Suppressor macrophage (primary cell): ENCODE measurements at places on chromosomes 11 and 22.
A peak's percentile ranks its signal among the peaks of the same experiment; 100 is the strongest.

DNA sequence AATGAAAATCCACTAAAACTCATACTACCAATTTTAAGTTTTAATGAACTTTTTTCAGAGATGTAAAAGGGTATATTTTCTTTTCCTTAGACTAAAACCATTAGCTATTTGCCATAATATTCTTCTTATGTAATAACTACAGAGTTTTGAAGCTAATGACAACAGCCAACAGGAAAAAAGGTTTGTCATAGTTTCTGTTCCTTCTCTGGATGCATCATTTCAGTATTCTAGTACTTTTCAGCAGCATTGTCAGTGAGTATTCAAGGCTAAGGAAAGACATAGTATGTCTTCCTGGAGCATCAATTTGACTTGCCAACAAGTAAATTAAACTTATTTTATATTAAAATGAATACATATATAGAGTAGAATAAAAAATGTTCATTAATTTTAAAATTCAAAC, 166.0 kb downstream of the METTL15 start:
- no peak for DNase-seq

DNA sequence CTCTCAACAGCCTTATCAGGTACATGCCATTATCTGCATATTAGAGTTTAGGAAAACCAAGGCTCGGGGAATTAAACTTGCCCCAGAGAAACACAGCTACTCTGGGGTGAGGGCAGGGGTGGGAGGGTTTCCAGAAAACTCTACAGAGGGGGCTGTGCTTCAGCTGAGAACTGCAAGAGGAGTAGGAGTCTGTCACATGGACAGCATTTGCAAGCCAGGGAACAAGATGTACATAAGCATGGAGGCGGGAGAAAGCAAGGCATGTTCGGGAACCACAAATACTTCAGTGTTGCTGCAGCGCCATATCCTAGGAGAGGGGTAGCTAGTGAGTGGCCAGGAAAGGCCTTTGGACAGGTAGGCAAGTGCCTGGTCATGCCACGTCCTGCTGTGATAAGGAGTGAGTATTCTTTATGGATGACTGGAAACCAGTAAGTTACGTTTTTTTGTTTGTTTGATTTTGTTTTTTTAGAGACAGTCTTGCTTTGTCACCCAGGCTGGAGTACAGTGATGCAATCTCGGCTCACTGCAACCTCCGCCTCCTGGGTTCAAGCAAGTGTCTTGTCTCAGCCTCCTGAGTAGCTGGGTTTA, 57.2 kb downstream of the GRAMD1B start:
- no peak for DNase-seq

GRCh38 chr22:46636221-46637002, 16.2 kb downstream of the GRAMD4 start:
- DNase-seq = no peak

DNA sequence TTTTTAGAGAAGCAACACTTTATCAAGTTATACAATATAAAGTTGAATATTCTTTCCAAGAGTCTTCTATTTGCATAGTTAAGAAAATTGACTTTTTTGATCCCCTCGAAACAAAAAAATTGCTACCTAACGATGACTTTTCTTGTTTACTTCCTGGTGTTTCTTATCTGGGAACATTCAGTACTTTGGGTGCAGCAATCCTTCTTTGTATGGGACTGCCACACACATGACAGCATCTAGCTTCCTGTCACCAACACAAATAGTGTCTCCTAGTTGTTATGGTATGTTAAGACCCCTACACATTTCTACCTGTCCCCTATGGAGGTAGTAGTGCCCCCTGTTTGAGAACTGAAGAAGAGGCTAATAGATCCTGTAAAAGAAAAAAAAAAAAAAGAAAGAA, 841.7 kb upstream of the FAT3 start:
- no peak for DNase-seq

GRCh38 chr22:20469110-20469868, 26.3 kb downstream of the KLHL22 start:
- DNase-seq = no peak

GRCh38 chr22:46057246-46058090, 80.5 kb upstream of the WNT7B start:
- no peak for DNase-seq

DNA sequence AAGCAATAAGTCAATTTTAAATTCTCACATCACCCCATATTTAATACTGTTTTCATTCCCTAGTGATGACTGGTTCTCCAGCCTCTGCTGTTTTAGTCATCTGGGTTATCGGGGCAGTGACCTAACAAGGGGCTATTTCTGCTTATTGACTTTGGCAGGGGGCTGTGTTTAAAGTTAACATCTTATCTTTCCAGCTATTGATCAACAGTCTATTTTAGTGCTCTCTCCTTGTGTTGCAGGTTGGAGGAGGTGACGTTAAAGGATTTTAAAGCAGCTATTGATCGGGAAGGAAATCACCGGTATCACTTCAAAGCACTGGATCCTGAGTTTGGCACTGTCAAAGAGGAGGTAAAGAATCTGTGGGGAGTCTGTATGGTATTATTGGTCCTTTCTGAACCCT, 7.7 kb upstream of the DLAT start:
- no peak for DNase-seq

GRCh38 chr22:21764038-21764804, 28.6 kb upstream of the YPEL1 start:
- DNase-seq = no peak

GRCh38 chr11:17781626-17782025, 47.0 kb downstream of the KCNC1 start:
- DNase-seq = no peak

DNA sequence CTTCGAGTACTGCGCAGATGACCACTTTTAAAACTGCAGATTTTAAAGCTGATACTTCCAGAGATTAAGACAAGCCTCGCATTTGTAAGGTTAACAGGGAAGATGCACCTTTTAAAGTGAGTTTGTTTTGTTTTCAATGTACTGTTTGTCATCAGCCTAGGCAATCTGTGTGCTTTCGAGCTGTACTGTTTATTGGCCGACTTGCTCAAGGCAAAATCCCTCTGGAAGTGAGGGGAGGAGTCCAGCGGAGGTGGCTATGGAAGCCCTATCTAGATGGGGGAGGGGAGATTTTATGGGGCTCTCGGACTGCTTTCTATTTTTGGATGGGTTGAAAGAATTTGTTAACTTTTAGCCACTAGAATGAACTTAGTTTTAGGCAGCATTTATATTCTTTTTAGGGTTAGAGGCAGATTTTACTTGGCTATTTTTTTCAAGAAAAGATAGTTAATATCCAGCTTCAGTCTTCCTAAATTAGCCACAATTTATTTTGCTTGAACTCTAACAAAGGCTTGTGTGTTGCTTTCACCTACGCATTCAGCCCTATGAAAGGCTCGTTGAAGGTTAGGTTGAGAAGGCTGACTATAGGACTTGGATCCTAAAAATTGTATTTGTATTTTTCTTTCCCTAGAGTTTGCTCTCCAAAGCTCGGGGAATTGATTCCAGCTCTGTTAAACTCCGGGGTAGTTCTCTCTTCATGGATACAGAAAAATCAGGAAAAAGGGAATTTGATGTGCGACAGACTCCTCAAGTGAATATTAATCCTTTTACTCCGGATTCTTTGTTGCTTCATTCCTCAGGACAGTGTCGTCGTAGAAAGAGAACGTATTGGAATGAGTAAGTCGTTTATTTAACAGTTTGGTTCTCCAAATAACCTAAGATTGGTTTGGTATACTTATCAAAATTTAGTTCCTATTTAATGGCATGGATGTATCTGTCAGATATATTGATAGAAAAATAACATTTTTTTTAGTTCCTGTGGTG, 2.1 kb downstream of the WEE1 start:
- DNase-seq = peak; percentile 27

GRCh38 chr11:134055029-134055428, 13.8 kb upstream of the JAM3 start:
- no peak for DNase-seq

GRCh38 chr11:130429120-130429681, 792 bp upstream of the ADAMTS8 start:
- DNase-seq = no peak

DNA sequence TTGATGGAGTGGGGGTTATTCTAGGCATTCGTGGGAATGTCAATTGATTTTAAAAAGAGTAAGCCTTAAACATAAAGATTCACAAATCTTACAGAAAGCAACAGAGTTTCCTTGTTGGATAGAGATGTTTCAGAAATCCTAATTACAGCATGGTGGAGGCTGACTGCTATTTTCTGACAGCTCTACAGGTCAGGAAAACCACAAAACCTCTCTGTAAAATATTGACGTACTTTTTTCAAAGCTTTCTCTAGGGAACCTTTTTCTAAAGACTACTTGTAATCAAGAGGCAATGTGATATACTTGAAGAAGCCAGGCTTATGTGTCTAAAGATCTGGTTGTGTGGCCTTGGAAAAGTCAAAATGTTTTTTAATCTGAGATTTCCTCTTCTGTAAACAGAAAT, 9.1 kb upstream of the OR8B8 start:
- no peak for DNase-seq

GRCh38 chr11:64369440-64370421, 10.8 kb downstream of the RPS6KA4 start:
- DNase-seq = no peak

GRCh38 chr11:31800398-31801265, 10.5 kb downstream of the PAX6 start:
- no peak for DNase-seq

GRCh38 chr11:44065841-44066731, at the start of gene ACCS:
Gene ACCS (plus strand): TSS chr11:44066270. CDS start chr11:44067628, 1,358 bp downstream.
- peak; percentile 93 for DNase-seq

GRCh38 chr22:32920734-32921133, 119.2 kb downstream of the TIMP3 start:
- DNase-seq = no peak

DNA sequence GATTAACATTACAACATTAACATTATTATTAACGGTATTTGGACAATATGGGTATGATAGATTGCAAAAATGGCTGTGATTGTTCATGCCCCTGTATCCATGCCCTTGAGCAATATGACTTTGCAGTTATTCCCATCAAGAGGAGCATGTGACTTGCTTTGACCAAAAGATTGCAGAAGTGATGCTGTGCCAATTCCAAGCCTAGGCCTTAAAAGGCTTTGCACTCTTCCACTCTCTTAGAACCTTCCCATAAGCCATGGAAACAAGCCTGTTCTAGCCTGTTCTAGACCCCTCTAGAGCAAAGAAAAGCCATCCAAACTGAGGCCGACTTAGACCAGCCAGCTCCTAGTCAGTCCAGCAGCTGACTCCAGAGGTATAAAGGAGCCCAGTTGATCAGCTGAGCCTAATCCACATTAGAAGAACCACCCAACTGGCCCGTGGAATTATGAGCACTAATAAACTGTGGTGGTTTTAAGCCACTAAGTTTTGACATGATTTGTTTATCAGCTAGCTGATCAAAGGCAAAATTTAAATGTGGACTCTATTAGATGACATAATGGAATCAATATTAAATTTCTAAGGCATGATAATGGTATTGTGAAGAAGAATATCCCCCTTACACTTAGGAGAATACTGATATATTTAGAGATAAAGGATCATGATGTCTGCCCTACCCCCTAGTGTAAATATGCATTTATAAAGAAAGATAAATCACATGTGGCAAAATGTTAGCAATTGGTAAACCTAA, 28.6 kb downstream of the RAB30 start:
- DNase-seq = peak; percentile 33

DNA sequence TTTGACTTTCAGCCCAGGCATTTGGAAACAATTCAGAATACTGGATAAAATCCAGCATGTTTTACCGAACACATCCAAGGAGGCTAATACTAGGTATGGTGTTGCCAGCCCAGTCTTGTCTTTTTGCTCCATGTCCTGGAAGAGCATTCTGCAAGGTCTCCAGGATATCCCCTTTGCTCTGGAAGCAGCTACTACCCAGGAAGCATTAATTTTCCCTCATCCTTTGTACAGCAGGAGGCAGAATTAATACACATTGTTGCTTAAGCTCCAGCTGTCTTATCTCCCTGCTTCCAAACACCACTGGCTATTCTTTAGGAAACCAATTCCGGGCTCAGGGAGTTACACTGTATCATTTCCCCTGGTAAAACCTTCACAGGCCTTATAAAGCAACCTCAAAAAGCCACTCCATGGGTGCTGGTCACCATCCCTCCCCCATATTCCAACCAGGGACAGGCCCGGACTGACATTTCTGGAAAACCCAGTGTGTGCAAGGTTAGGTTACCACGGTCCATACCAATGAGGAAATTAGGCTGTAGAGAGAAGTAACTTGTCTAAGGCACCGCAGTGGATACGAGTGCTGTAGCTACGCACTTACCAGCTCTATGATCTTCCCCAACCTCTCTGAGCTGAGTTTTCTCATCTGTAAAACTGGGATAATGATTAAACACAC, 1.5 kb upstream of the UBASH3B start:
- no peak for DNase-seq

GRCh38 chr22:19937616-19938473, 3.7 kb upstream of the COMT start:
- DNase-seq = peak; percentile 39

DNA sequence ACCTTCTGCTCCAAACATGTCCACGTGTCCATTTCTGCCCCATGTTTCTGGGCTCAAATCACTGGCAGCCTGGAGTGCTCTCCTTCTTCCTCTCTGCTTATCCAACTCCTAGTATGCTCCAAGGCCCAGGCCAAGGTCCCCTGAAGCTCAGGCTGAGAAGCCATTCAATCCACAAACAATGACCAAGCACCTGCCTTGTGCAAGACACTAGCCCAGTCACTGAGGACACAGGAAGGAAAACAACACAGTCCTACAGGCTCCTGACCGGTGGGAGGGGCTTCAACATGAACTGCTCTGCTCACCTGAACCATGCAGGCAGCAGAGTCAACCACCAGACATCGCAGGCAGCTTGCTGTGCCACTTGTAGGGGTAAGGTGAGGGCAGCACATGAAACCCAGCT, 93.6 kb downstream of the RPL27A start:
- DNase-seq = no peak
